A549 treated with CpdA at 1 μM for 4 hours (cell line): ENCODE measurements at places on chromosomes 2 and 18. TPM values are rescaled to one million over a fixed set of nuclear protein-coding genes. Genes with fewer than 3 reads are reported as not detected.

Gene PRSS56
- 0.08 to 0.20 TPM (median 0.14 TPM) in 4 of 5 replicates, not detected in the other for total RNA-seq

Gene ANKRD30B
- 0.01 TPM in 1 of 5 replicates, not detected in the others for total RNA-seq

Gene RIT2
- not detected in 5 replicates for total RNA-seq

Gene RSAD2
- total RNA-seq, result 0.21 to 0.56 TPM (median 0.49 TPM) in 5 replicates

Gene HRH4
- total RNA-seq, result 0.01 TPM in 1 of 5 replicates, not detected in the others

Gene ALKAL2
- total RNA-seq, result not detected in 5 replicates

Gene SLC4A5
- total RNA-seq, result 0.14 to 0.40 TPM (median 0.21 TPM) in 5 replicates

Gene REG1B
- not detected in 5 replicates for total RNA-seq

Gene XPO1
- 107 to 137 TPM (median 121 TPM) in 5 replicates for total RNA-seq

Gene CYS1
- 0.90 to 1.3 TPM (median 1.1 TPM) in 5 replicates for total RNA-seq

Gene TRMT61B
- 17.1 to 18.8 TPM (median 17.5 TPM) in 5 replicates for total RNA-seq

Gene CFAP53
- total RNA-seq, result 0.37 to 0.44 TPM (median 0.40 TPM) in 5 replicates

Gene ZBTB7C
- 0.03 to 0.10 TPM (median 0.06 TPM) in 5 replicates for total RNA-seq
